ENCODE measurements at places on chromosomes 2 and 18.
A peak's percentile ranks its signal among the peaks of the same experiment; 100 is the strongest.

DNA sequence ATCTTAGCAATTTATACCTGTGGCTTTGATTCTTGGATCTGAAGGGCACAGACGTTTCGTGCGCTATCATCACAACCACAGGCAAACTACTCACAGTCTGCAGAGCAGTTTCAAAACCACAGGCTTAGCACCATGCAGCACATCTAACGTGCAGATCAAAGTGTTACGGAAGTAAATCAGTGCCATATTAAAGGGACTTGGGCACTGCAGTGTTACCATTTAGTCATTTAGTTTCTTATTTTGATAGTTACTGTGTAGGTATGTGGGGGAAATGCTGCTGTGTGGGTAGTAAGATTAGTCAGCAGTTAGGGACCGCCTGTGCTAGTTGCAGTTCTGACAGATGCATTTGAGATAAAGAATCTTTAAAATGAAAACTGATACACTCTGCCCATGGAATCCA lies 384.0 kb downstream of the NBAS start:
- peak; percentile 60 for DNase-seq

DNA sequence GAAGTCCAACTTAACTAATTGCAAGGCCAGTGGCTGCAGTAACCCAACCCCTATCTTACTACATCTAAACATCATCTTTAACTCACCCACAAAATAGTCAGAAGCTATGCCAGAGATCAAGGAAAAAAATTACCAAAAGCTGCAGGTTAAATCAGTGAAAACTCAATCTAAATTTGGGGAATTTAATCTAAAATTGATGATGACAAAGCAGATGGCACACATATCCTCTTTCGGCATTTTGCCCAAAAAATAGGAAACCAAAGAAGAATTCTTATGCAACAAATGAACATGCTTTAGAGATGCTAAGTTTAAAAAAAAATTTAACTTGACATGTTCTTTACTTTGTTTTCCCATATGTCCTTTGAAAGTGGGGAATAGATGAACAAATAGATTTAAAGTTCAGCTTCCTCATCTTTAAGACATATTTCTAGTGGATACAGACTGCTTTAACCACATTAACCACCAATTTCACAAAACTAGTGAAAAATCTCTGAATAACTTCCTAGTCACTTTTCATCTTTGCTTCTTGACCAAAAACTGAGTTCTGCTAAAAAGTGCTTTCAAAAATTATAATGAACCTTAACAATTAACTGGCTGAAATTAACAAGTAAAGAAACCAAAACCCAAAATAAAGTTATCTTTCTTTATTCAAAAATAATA lies 74.3 kb upstream of the CCDC150 start:
- DNase-seq, result no peak

DNA sequence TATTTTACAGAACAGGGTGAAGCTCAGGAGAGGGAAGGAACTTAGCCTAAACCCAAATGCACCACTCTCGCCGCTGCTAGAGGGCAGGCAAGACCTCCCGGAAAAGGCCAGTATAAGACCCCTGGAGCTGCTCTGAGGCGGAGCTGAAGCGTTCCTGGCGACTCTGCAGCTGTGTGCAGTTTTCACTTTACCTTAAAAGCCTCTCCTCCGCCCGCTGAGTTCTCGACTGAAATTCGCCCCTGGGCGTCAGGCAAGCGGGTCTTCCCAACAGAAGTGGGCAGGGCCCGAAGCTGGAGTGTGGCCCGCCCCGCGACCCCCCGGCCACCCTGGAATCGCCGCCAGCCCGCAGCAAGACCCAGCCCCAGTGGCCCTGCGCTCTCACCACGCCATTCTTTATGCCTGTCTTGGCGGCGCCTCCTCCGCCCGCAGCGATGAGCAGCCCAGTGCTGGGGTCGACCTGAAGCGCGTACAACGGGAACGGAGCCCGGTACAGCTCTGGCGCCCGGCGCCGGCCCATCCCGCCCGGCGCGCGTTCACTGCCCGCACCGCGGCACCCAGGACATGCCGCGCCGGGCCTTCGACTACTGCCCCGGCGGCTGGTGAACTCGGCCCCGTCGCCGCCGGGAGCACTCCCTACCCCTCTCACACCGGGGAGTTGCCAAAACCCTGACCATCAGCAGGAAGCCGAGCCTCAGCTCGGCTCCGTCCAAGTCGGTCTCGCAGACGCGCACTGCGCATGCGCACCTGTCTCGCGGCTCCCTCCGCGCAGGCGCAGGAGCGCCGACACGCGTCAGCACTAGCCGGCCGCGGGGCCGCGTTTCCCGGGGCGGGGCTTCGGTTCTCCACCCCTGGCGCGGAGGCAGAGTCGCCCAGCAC lies at the start of gene PREB:
TSS of gene PREB (minus strand) at position 732 of the 876 bp plus-strand sequence. CDS start at position 517, 215 bp downstream.
- peak; percentile 99 for DNase-seq

DNA sequence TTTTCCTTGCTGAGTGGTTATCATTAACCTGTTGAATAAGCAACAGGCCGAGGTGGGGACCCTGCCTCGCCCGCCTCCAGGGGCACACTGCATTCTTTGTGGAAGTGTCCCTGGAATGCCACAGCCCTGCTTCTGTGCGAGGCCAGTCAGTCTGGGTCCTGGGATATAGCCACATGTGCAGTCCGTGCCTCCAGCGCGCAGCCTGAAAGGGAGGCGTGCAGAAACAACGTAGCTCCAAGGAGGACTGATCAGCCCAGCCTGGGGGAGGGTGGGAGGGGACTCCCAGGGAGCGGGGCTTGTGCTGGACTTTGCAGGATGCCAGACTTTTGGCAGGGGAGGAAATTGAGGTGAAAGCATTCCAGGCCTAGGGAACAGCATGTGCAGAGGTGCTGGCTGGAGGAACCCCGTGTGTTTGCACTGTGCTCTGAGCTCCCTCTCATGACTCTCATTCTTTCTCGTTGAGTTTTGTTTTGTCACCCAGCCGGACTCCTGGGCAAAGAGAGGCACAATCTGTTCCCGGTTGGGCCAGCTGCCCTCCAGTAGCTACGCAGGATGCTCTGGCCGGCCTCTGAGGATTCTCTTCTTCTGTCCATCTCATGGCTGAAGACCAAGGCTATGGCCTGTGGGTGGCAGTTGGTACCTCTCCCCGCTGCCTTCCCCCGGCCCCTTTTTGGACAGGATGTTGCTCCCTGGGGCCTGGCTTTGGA lies 39.7 kb downstream of the HPCAL1 start:
- DNase-seq, result no peak

GRCh38 chr2:85929096-85930050 lies 40.6 kb upstream of the ST3GAL5 start:
- DNase-seq, result no peak

- no peak for DNase-seq
These were observed 199.7 kb downstream of the MYO3B start for GRCh38 chr2:170377500-170378207.

- no peak for DNase-seq
These were observed 102.1 kb downstream of the MTCL1 start for GRCh38 chr18:8807488-8807805.

GRCh38 chr2:224924631-224925030 lies 117.6 kb downstream of the DOCK10 start:
- no peak for DNase-seq

GRCh38 chr18:34467058-34467457 lies 242.3 kb upstream of the NOL4 start:
- DNase-seq, result no peak

GRCh38 chr2:223601932-223602666 lies at the start of gene SCG2:
SCG2 (minus strand) TSS chr2:223602361; CDS start chr2:223599282, 3,079 bp downstream.
- no peak for DNase-seq

DNA sequence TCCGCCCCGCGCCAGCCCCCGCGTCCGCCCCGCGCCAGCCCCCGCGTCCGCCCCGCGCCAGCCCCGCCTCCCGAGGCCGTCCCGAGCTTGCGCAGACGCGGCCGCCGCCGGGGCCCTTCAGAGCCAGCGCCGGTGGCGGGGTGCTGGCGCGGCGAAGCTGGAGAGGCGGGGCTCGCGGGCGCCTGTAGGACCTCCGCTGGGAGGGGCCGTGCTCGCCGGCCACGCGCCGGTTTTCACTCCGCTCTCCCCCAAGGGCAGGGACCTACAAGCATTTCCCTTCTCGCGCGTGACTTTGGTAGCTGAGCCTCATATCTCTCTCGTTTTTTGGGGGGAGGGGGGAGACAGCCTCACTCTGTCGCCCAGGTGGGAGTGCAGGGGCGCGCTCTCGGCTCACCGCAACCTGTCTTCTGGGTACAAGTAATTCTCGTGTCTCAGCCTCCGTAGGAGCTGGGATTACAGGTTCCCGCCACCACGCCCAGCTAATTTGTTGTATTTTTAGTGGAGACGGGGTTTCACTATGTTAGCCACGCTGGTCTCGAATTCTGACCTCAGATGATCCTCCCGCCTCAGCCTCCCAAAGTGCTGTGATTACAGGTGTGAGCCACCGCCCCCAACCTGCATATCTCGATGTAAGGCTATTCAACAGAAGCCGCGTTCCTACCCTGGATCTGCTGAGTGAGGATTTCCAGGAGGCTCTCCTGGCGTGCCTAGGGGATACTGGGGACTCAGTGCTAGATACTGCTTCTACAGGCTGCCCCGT lies at the start of gene ZNF514:
TSS of gene ZNF514 (minus strand) at position 159 of the 760 bp plus-strand sequence. CDS start 6,595 bp downstream, outside the sequence.
- DNase-seq, result peak; percentile 85

- no peak for DNase-seq
These were observed 512.9 kb downstream of the LRRTM4 start for GRCh38 chr2:77009307-77009706.

DNA sequence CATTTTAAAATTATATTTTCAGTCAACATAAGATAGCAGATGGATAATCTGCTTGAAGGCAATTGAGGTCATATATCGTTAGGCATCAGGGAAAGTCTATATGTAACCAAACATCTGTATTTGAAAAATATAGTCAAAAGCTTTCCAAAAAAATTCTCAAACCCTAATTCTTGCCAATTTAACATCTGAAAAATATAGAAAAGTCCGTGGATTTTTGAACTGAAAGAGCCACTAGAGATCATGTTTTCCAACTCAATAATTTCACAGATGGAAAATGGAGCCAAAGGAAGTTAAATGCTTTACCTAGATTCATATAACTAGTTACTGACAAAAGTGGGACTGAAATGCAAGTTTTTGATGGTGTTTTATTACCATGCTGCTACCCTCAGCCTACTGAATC lies 185.1 kb upstream of the ZNF804A start:
- no peak for DNase-seq

GRCh38 chr18:71443706-71444480 lies 1100.2 kb downstream of the CBLN2 start:
- no peak for DNase-seq

DNA sequence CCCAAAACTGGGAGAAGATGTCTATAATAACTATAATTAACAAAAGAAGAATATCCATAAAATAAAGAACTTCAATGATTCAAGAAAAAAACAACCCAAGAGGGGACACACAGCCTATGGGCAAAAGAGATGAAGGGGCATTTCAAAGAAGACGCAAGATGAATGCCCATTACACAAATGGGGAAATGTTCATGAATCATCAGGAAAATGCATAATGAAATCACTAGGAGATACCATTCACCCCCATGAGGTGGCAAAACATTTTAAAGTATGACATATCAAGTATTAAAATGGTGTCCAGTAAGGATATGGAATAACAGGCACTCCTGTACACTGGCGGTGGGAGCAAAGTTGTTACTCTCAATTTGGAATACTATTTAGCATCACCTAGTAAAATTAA lies 183.3 kb downstream of the TXNL1 start:
- no peak for DNase-seq

GRCh38 chr2:218216336-218216673 lies 684 bp upstream of the ARPC2 start:
- no peak for DNase-seq

DNA sequence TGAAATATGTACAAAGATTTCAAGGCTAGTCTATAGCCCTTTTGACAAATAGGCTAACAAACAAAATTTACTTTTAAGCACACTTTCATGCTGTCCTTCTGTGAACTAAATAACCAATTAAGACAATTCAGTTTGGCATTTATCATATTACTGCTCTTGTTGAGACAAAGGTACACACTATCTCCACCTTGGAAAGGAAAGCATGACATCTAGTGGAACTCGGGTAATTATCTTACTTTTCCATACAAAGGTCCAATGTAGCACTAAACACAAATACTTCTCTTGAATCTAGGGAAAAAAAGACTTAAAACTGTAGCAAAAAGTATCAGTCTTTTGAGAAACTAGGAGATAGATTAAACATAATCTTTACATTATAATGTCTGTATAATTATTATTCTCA lies 125.0 kb upstream of the CD226 start:
- DNase-seq, result no peak

GRCh38 chr2:15674637-15675455 lies 83.2 kb downstream of the DDX1 start:
- DNase-seq, result no peak

- no peak for DNase-seq
These were observed 183.5 kb downstream of the ZNF385B start for GRCh38 chr2:179677746-179678505.

GRCh38 chr2:27638037-27638637 lies 9.3 kb downstream of the GPN1 start:
- DNase-seq, result no peak

- DNase-seq, result no peak
These were observed 76.9 kb upstream of the CHST9 start for GRCh38 chr18:27261769-27262549.

- DNase-seq, result peak; percentile 62
These were observed 62.3 kb upstream of the CCDC195 start for GRCh38 chr2:224778474-224778877.

DNA sequence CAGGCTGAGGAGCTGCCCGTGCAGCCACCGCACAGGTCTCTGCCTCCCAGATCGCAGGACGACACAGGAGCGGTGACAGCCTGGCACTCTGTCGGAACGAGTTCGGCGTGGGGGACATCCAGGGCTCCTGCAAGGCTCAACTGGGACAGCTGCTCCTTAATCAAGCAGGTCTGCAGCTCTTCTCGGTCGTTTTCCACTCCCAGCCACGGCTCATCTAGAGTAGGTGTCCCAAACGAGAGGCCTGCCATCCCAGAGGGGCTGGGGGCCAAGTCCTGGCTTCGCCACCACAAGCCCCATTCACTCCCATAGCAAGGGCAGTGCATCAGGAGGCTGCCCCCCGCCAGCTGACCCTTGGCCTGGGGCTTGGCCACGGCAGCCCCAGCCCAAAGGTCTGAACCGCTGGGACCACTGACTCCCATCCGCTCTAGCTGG lies 22.5 kb downstream of the PASK start:
- DNase-seq, result no peak

DNA sequence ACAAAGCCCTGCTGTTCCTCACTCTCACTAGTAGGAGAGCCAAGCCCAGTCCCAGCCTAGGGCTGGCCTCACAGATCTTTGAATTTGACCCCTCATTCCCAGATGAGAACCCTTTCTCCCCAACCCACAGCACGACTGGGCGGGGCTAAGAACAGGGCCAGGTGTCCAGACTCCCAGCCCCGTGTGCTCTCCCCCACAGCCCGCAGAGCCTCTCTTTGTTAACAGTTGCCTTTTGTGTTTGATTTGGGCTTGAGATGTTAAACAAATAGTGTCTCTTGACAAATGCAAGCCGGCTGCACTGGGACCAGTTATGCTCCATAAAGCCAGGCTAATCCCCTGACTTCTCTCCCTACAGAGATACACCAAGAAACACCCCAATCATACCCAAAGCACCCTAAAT lies 4.7 kb upstream of the KCNK3 start:
- no peak for DNase-seq
